Ascending aorta (tissue), 2 donors: ENCODE measurements at places on chromosomes 1 and 21. TPM values are rescaled to one million over a fixed set of nuclear protein-coding genes. Genes with fewer than 3 reads are reported as not detected.
A peak's percentile ranks its signal among the peaks of the same experiment; 100 is the strongest.

GRCh38 chr1:204041803-204042505, 31.0 kb upstream of the SOX13 start:
- no peak overlapping the region for H3K27ac ChIP-seq
- no peak for DNase-seq
- H3K4me3 ChIP-seq = no peak overlapping the region

DNA sequence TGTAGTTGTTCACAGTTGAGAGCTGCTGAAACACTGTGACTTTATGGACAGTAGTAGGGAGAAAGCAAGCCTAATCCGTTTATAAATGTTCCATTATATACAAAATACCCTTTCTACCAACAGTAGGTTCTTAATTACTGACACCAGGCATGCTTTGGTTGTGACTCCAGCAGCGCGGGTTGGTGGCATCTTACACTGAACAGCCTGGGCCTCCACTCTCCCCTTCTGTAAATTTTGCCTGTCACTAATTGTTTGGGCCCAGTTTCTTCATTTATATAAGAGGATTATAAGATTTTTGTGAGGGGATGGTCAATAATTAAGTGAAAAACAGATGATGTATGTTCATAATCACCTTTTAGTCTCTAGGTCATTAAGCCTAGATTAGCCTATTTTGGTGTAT, 58.2 kb downstream of the ITSN1 start:
- peaks cover 19% of the 10 kb centered on the region for H3K4me1 ChIP-seq
- H3K27ac ChIP-seq = no peak overlapping the region
- DNase-seq = no peak
- H3K4me3 ChIP-seq = no peak overlapping the region

DNA sequence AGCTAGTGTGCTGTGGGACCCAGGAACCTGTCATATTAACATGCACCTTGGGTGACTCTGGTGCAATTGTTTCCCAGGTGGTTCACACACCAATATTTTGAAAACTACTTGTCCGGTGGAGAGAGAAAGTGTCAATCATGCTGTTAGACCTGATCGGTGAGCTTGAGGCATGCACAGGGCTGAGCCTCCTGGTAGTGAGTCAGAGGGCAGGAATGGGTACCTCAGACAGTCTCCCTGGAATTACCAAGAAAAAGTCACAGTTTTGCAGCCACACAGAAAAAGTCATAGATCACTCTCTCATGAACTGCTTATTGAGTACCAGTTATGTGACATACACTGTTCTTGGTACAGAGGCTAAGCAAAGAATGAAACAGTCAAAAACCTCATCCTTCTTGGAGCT, 140.1 kb upstream of the NFIA start:
- H3K4me3 ChIP-seq = no peak overlapping the region
- H3K36me3 ChIP-seq = no peaks in the 10 kb centered on the region
- H3K27me3 ChIP-seq = no peaks in the 10 kb centered on the region
- no peak for DNase-seq
- no peaks in the 10 kb centered on the region for H3K4me1 ChIP-seq
- H3K27ac ChIP-seq = no peak overlapping the region

DNA sequence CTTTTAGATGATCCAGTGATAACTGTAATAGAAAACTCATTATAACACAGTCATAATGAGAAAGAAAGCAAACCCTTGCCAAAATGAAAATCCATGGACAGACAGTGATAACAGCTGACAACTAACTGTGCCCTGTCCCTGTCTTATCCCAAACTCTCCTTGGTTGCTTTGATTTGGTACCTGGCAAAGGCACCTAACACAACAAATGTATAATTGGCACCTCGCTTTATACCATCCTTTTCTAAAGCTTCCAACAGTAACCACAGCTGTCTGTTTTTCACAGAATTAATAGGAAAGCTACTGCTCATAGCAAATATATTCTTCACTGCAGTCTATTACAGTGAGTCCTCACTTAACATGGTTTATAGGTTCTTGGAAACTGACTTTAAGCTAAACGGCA, 118.4 kb upstream of the KRTAP19-8 start:
- no peaks in the 10 kb centered on the region for H3K27me3 ChIP-seq
- no peaks in the 10 kb centered on the region for H3K36me3 ChIP-seq
- no peak overlapping the region for H3K27ac ChIP-seq

GRCh38 chr21:41827951-41828883, 50.9 kb downstream of the PRDM15 start:
- no peaks in the 10 kb centered on the region for H3K27me3 ChIP-seq
- no peak overlapping the region for H3K4me3 ChIP-seq
- H3K36me3 ChIP-seq = peaks cover 3% of the 10 kb centered on the region
- no peak for DNase-seq
- H3K4me1 ChIP-seq = no peaks in the 10 kb centered on the region

Gene ELAPOR1
- total RNA-seq = not detected

GRCh38 chr21:29641001-29641634, 298.7 kb downstream of the GRIK1 start:
- no peaks in the 10 kb centered on the region for H3K27me3 ChIP-seq
- no peak overlapping the region for H3K4me3 ChIP-seq
- DNase-seq = no peak
- H3K36me3 ChIP-seq = no peaks in the 10 kb centered on the region

- no peaks in the 10 kb centered on the region for H3K36me3 ChIP-seq
- no peak overlapping the region for H3K4me3 ChIP-seq
- no peak overlapping the region for H3K27ac ChIP-seq
- no peaks in the 10 kb centered on the region for H3K4me1 ChIP-seq
- DNase-seq = no peak
Observed at GRCh38 chr1:216626394-216627067, 96.7 kb downstream of the ESRRG start.

DNA sequence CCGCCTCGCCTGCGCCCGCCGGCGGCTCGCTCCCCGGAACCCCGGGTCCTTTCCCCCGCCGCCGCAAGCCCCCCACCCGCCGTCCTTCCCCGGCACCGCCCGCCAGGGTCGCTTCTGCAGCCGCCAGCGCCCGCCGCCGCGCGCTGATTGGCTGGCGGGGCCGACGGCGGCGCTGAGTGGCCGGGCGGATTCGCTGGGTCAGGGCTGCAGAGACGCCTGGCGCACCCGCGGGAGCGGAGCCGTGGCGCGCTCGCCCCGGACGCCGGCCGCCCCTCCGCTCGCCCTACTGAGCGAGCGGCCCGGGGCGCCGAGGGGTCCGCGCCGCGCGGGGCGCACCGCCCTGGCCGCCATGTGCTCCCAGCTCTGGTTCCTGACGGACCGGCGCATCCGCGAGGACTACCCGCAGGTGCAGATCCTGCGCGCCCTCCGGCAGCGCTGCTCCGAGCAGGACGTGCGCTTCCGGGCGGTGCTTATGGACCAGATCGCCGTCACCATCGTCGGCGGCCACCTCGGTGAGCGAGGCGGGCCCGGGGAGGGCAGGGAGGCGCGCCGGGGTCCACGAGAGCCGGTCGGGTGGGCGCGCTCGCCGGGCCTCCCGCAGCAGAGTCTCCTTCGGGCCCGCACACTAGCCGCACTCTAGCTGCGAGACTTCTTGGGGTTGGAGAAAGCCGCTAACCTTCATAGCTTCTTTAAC, at the start of gene RIMKLA:
RIMKLA (plus strand) TSS at position 207 of the 694 bp plus-strand sequence; CDS start at position 350, 143 bp downstream.
- peaks cover 7% of the 10 kb centered on the region for H3K27me3 ChIP-seq
- H3K36me3 ChIP-seq = no peaks in the 10 kb centered on the region
- peak within 1 kb of the TSS; percentile 82 for H3K4me3 ChIP-seq

DNA sequence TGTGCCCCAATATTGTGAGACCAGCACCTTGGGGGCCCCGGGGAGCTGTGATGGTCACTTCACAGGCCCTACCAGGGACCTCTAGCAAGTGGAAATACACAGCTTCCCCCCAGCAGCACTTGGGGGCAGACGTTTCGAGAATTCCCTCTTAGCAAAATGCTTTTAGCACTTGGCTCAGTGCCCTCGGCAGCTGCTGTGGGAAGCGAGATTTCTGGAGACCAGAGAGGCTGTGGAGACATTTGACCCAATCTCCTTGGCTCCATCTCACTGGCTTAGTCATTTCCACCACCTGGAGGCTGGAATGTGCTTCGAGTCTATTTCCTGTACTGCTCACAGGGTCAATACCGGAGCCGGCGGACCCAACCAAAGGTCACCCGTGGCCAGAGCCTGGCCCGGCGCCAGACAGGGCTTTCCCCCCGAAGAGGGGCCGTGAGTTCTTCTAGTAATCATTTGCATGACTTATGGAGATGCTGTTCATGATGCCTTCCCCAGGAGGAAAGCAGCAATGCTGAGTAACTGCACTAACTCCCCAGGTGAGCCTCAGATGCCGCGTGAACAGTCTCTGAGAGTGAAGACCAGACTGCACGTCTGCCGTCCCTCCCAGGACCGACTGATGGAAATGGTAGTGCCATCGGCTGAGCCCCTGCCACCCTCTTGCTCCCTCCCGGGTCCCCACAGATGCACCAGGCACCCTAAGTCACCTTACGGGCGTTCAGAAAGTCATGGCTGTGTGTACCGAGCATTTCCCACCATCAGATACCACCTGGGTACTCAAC, 4.4 kb upstream of the C2CD2 start:
- H3K4me3 ChIP-seq = no peak overlapping the region
- H3K27me3 ChIP-seq = no peaks in the 10 kb centered on the region
- DNase-seq = no peak
- peaks cover 7% of the 10 kb centered on the region for H3K4me1 ChIP-seq
- H3K27ac ChIP-seq = peak overlapping the region; percentile 90

- no peaks in the 10 kb centered on the region for H3K36me3 ChIP-seq
- no peaks in the 10 kb centered on the region for H3K27me3 ChIP-seq
- no peak overlapping the region for H3K27ac ChIP-seq
- H3K4me1 ChIP-seq = peaks cover 5% of the 10 kb centered on the region
- no peak for DNase-seq
Observed at GRCh38 chr1:109659997-109660690, 4.2 kb downstream of the GSTM4 start.

GRCh38 chr1:234535763-234536515, 57.0 kb upstream of the TARBP1 start:
- peak; percentile 58 for DNase-seq
- H3K27me3 ChIP-seq = no peaks in the 10 kb centered on the region
- H3K36me3 ChIP-seq = no peaks in the 10 kb centered on the region
- H3K4me3 ChIP-seq = no peak overlapping the region

DNA sequence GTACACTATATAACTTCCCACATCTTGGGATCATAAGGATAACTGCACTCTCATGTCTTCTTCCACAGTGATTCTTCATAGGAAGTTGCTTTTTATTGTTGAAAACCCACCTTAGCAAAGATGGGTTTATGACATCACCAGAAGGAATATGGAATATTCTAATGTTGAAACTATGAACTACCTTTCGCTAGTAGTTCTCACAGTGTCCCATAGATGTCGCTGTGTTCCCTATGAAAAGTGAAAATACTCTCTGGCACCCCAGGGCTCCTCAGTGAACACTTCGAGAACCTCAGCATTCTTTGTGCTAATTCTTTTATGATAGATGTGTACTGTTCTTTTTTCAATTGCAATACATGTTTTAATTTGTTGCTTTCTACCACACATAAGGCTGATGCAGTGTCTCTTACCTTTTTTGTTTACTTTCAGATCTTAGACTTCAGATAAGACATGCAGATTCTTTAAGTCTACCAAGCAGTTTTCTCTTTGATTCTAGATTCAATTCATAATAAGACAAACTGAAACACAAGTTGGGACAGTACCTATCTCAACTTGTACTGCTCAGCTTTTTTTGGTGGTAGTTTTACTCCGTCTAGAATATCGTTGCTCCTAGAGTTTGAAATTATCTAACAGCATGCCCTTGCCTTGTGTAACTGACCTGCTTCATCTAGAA, 90.8 kb downstream of the GTF2B start:
- no peak overlapping the region for H3K4me3 ChIP-seq
- no peak overlapping the region for H3K27ac ChIP-seq
- H3K27me3 ChIP-seq = no peaks in the 10 kb centered on the region
- DNase-seq = no peak
- peaks cover 5% of the 10 kb centered on the region for H3K36me3 ChIP-seq

Gene MIXL1
- not detected for total RNA-seq

GRCh38 chr1:96837057-96837780, 115.6 kb downstream of the PTBP2 start:
- no peak overlapping the region for H3K27ac ChIP-seq
- H3K27me3 ChIP-seq = no peaks in the 10 kb centered on the region
- DNase-seq = no peak
- H3K36me3 ChIP-seq = no peaks in the 10 kb centered on the region

Gene CRNN
- 0.21 TPM for total RNA-seq

GRCh38 chr21:36917471-36918158, 48.9 kb downstream of the HLCS start:
- H3K27ac ChIP-seq = no peak overlapping the region
- no peaks in the 10 kb centered on the region for H3K27me3 ChIP-seq
- no peak for DNase-seq
- no peaks in the 10 kb centered on the region for H3K36me3 ChIP-seq

Gene DYNLT5
- total RNA-seq = 1.2 TPM

DNA sequence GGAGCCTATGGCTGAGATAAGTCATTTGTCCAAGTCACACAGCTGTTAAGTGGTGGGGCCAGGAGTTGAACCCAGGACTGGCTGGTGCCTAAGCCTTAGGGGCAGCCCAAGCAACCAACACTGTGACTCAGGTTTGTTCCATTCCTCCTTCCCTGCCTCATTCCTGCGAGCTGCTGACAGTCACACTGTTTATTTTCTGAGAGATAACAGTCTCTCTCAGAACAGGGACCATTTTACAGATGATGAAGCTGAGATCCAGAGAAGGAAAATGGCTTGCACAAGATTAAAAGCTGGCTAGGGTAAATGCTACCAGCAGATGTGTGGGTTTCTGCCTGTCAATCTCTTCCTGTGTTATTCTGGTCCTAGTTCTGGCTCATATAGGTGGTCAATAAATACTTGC, 24.3 kb upstream of the TCEA3 start:
- no peaks in the 10 kb centered on the region for H3K27me3 ChIP-seq
- H3K36me3 ChIP-seq = peaks cover 19% of the 10 kb centered on the region
- DNase-seq = no peak
- H3K27ac ChIP-seq = no peak overlapping the region
- H3K4me1 ChIP-seq = peaks cover 3% of the 10 kb centered on the region

- H3K27ac ChIP-seq = peak overlapping the region; percentile 93
- no peaks in the 10 kb centered on the region for H3K27me3 ChIP-seq
- DNase-seq = no peak
- peaks cover 14% of the 10 kb centered on the region for H3K4me1 ChIP-seq
- peak overlapping the region; percentile 37 for H3K4me3 ChIP-seq
Observed at GRCh38 chr1:203289982-203290260, 15.4 kb upstream of the BTG2 start.
